ENCODE measurements at places on chromosomes 5 and 9.

DNA sequence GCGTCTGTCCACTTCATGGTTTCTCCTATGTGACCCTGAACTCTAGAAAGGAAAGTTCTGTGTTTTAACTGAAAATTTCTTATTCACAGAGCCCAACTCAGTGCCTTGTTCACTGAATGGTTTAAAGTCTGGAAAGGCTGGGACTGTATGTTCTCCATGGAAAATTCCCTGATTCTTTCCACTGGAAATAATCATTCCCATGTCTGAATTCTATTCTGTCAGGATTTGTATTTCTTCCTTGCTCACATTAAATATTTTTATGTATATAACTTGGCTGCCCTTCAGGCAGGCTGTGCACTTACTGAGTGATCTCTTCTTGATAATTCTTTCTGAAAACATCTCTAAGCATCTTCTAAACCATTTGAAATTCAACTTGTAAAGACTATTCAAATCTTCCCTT, 1126.9 kb upstream of the DMAC1 start:
- DNase-seq = no peak

DNA sequence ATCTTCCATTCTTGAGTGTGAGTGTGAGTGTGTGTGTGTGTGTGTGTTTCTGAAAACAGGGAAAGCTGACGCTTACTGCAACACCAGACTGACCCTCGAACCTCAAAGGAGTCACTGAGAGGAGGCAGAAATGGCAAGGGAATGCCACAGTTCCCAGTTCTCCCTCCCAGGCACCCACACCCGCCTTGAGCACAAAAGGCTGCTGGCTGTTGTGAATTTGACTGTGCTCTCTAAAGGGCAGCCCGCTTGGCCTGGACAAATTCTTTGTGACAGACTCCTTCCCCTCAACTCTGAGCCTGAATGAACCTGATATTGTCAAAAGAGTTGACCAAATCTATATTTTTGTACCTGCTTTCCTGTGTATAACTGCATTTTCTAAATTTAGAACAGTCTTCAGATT, 245.7 kb upstream of the IRX2 start:
- DNase-seq = no peak

- no peak for DNase-seq
Measured at GRCh38 chr9:23644326-23644725, 181.7 kb downstream of the ELAVL2 start.

- no peak for DNase-seq
Measured at GRCh38 chr9:134825025-134825424, 55.6 kb upstream of the FCN2 start.

DNA sequence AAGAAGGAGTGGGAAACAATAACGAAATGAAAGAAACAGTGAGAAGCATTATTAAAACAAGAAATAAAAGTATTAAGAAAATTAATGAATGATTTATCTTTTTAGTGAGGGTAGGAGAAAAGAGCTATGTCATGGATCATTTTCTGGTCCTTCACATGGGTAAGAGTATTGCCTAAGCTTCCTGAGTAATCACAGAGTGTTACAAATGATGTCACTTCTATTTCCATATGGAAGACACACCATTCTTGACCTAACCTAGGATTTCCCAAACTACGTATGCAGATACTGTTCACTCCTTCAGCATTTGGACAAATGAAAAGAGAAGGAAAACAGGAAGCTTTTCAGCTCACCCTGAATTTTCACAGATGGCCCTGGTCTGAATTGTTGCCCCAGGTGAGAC, 3.3 kb upstream of the TSLP start:
- DNase-seq = no peak

- DNase-seq = no peak
Measured at GRCh38 chr5:33049842-33050241, 338.7 kb downstream of the NPR3 start.

DNA sequence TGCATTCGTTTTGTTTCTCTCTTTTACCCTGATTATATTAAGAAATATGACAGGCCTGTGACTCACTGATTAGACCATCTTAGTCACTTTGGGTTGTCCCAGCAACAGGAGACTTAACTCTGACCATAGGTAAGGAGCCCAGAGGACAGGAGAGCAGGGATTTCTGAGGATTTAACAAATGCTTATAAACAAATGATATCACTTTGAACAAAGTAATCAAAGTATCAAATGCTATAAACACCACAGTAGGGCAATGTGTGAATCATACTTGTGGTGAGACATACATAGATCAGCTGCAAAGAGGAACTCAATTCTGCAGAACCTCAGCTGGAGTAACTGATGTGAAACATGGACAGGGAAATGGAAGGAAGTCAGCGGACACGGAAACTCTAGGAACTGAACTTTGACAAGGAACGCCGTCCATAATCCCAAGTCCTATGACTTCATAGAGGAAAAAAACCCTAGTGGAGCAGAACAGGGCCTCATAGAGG, 190.6 kb upstream of the MSX2 start:
- DNase-seq = no peak

GRCh38 chr9:81613002-81613812, 76.1 kb downstream of the TLE1 start:
- DNase-seq = no peak

DNA sequence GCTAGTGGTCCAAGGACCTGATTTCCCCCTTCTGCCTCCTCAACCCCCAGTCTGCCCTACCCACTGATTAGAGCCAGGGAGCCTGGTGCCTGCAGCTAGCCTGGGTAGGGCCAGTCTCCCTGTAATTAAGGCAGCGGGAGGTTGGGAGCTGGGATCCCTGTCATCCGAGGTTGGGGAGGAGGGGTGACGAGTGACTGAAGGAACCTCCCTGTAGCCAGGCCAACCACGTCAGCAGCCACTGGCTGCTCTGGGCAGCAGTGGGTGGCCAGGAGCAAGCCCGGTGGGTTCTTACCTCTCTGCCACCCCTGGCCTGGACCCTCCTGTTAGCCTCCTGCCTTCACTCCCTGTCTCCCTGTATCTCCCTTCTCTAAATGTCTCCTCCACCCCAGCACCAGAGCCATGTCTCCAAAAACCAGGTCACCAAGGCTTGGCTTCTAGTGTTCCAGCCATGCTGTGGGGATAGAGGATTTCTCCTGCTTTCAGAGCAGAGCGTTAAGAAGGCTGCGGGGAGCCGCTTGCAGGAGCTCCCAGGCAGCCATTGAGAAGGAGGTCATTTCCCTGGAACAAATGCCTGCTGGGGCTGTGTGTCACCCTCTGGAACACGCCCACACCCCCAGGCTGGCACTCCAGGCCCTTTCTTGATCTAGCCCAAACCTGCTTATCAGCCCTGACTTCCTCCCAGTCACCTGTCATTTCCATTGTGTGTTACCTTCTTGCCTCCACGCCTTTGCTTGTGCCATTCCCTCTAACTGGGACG, 65.0 kb upstream of the GGTA1 start:
- no peak for DNase-seq

GRCh38 chr9:125262294-125262991, 817 bp downstream of the GAPVD1 start:
- DNase-seq = no peak

GRCh38 chr5:12669326-12669725, 765.1 kb upstream of the CTNND2 start:
- no peak for DNase-seq

- DNase-seq = no peak
Measured at GRCh38 chr5:134227259-134227658, 1.4 kb upstream of the PPP2CA start.

DNA sequence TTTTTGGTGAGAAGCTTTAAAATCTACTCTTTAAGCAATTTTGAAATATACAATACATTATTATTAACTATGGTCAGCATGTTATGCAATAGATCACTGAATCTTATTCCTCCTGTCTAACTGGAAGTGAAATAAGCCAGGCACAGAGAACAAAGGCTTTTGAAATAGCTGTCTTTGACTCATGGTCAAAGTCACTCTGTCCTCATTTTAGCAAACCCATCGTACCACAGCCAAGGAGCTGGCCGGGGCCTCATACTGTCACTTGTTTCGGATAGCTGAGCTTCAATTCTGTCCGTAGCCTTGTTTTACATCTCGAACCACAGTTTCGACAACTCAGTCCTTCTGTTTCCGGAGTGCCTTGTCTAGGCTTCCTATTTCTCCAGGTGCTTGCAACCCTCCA, 19.2 kb downstream of the ADCY2 start:
- DNase-seq = no peak

GRCh38 chr9:74645007-74645639, 148.0 kb downstream of the RORB start:
- no peak for DNase-seq

GRCh38 chr9:108186642-108187395, 669.0 kb downstream of the ACTL7B start:
- no peak for DNase-seq

- no peak for DNase-seq
Measured at GRCh38 chr5:76532052-76532451, 91.2 kb downstream of the F2RL2 start.

Measured in stimulated activated CD8-positive, alpha-beta memory T cell treated with anti-CD3 and anti-CD28 coated beads, Interleukin-2, amount 100 ng/mL, for 1 hour (primary cell).